ENCODE measurements at places on chromosomes 1 and 21.

GRCh38 chr1:94039514-94039870 is 81.5 kb downstream of the ABCA4 start:
- no peak for DNase-seq

- no peak for DNase-seq
Measured at GRCh38 chr1:78627321-78627720, 7.1 kb downstream of the IFI44L start.

GRCh38 chr21:38631206-38631605 is 132.9 kb upstream of the ERG start:
- no peak for DNase-seq

DNA sequence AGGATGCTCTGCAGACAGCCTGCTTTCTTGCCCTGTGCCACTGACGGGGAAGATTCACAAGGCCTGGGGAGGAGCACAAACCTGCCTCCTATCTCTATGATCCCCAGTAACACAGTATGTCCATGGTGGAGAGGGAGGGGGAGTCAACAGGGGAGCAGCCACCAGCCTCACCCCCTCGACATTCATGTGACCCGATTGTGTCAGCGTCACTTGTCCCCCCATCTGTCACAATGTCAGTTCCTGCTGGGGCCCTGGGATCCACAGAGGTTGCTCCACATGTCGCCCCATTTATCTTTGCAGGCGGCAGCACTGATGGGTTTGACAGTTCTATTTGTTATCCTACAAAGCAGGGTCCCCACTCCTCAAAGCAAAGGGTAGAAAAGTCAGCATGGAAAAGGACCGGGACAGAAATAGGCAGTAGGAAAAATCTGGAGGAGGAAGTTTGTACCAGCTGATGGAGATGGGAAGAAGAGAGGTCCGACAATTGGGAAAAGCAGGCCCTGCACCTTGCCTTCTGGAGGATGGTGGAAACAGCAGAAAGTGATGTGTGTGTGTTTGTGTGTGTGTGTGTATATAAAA is 130.9 kb downstream of the SEC16B start:
- DNase-seq, result no peak

DNA sequence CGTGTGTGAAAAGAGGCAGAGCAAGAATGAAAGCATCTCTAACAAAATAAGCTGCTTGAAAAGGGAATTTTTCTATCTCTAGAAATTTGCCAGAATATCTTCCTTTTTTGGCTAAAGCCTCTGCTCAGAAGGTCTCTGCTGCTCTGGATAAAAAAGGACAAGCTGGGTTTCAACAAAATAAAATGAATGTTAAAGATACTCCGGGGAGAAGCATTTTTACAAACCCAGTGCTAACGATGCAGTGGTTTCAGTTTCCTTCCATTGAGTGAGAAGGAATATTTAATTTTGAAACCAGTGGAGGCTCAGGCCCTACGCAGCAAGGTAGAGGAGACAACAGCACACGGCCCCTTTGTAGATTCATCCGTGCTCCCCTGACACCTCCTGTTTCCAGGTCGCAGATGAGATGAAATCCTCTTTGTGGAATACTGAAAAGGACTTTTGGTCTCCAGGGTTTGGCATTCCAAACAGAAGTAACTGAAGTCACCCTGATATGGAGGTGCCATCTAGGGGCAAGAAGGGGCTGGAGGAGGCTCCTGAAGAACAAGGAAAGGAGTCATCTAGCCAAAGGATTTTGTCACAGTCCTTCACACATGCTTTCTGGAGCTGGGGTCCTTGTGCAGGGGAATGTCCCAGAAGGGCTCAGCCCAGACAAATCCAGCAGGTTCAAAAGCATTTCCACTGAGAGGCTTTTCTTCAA is 65.7 kb upstream of the SYT6 start:
- DNase-seq, result no peak

DNA sequence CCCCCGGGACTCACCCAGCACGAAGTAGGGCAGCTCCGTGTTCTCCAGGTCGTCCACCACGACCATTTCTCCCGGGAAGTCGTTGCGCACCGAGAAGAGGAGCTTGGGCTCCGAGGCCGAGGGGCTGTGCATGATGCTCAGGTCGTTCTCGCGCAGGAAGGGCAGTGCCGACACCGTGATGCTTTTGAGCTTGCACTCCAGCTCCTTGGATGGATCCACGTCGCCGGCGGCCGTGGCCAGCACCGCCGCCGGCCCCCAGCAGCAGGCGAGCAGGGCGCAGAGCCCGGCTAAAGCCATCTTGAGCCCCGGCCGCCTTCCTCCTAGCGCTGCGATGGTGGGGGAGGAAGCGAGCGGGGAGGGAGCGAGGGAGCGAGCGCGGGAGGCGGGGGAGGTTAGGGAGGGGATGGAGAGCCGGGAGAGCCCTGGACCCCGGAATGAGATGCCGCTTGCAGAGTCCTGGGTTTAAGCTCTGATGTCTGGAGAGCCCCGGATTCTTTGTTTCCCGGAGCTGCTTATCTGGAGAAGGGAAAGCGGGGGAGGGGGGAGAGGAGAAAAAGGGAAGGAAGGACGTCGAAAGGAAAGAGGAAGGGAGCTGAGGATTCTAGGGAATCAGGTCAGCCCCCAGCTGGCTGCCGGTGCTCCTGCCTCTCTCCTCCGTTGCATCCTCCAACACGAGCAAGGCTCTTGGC is at the start of gene ASTN1:
ASTN1 (minus strand) TSS at position 333 of the 689 bp plus-strand sequence; CDS start at position 297, 36 bp downstream.
- DNase-seq, result no peak

DNA sequence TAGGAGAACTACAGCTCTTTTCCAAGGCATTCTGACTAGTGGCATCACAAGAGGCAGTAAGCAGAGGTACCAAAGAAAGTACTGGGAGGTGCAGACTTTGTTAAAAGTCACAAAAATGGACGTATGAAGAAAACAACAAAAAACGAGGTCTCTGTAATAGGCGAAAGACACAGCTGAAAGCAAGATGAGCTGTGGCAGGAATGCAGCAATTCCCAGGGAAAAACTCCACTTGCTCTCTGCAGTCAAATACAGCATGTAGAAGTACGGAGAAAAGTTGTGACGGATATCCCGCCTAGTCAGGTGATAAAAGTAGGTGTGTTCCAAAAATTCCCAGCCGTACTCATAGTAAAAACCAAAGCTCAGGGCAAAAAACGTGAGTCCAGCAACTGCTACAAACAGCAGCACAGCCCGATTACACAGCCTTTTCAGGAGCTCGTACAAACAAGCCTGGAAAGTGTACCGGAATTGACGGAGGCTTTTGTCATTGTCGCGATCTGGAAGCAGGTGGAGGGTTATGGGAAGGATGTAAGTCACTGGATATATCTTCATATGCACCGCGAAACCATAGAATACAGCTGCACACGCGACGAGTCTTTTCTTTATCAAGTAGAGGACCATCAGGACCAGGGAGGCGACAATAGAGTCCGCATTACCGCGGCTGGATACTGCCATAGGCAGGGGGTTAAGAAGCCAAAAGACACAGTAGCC is 979 bp downstream of the PIGM start:
- no peak for DNase-seq

- DNase-seq, result no peak
Measured at GRCh38 chr1:32413507-32414185, 19.4 kb upstream of the BSDC1 start.

GRCh38 chr1:149993764-149994163 is 16.8 kb downstream of the OTUD7B start:
- no peak for DNase-seq

DNA sequence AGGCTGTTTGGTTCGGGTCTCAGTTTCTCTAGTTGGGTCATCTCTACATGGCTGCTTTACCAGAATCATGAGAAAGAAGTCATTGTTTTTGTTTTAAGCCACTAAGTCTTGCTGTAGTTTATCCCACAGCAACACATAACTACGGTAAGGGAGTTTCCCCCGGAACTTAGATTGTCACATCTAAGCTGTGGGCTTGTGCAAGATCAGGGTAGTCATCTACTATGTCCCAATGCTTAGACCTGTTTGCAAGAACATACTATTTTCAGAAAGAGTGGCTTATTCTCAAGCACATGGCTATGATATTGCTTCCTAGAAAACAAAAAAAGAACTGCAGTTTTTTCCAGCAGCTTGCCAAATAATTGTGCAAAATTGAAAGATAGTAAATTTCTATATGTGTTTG is 18.0 kb upstream of the OLIG2 start:
- DNase-seq, result no peak

DNA sequence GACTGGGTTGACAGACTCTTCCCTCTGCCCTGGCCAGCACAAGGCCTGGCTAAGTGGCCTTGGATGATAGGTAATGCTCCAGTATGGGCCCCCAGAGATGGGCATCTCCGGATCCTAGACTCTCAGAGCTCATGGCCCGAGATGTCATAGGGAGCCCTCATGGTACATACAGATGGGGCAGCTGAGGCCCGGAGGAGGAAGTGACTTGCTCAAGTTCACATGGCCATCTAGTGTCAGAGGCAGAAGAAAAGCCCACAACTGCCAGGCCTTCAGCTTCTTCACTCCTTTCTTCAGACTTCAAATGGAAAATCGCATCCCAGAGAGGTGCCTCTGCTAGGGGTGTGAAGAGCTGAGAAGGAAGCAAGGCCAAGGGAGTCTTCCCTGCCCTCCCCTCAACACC is 46.8 kb upstream of the SYNC start:
- no peak for DNase-seq

GRCh38 chr1:221337106-221337505 is 404.8 kb downstream of the DUSP10 start:
- no peak for DNase-seq

DNA sequence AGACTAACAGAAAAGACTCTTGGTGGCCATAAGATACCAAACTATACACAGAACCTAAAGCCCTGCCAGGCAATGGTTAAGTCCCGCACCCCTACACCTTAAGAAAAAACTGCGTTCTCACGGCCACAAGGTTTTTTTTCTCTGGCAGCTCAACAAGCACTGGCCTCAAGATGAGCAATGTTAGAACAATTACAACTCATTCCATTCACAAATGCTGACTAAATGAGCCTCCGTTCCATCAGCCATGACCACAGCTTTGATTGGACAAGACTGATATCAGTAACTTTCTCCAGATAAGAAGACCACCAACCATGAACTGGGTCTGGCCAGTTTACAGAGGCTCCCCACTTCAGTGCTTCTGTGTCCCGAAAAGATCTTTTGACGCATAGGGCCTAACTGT is 31.9 kb downstream of the SEC16B start:
- no peak for DNase-seq

DNA sequence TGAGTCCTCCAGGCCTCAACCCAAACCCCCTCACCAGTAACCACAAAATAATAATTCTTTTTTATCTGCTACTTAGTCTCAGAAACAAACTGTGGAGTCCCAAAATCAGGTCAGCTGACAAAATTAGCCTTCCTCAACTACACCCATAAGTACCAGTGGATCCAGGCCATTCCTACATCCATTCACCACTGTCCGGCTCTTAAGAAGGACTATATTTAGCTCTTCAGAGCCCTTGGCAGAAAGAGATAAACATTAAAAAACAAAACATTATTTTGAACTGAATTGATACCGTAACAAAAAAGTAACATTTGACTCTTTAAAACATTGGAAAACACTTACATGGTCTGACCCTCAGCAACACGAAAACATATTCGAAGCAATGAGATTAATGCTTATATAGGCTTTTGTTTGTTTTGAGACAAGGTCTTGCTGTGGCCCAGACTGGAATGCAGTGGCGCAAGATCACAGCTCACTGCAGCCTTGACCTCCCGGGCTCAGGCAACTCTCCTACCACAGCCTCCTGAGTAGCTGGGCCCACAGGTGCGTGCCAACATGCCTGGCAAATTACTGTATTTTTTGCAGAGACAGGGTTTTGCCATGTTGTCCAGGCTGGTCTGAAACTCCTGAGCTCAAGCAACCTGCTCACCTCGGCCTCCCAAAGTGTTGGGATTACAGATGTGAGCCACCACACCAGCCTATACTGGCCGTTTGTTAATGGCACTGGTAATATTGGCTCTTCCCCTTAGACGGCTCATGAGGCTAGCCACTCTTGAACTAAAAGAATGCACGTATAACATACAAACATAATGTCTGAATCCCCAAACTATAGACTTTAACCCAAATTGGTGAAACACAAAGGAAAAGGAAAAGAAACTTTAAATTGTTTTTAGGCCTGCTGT is 330.7 kb downstream of the SMYD3 start:
- no peak for DNase-seq

DNA sequence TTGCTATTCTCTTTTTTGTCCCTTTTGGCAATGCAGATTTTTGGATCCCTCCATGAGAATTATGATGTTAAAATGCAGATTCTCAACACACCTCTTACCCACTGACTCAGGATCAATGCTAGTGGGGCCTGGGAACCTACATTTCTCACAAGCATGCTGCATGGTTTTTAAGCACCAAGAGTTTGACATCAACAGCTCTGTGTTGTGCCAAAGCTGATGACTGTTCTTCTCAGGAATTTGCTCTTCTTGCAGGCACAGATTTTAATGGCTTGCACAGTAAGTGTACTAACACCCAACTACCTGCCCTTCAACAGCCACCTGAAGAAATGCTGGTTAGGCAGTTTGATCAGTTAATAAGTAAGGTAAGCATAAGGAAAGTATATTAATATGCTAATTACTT is 468.7 kb downstream of the PTBP2 start:
- DNase-seq, result no peak

DNA sequence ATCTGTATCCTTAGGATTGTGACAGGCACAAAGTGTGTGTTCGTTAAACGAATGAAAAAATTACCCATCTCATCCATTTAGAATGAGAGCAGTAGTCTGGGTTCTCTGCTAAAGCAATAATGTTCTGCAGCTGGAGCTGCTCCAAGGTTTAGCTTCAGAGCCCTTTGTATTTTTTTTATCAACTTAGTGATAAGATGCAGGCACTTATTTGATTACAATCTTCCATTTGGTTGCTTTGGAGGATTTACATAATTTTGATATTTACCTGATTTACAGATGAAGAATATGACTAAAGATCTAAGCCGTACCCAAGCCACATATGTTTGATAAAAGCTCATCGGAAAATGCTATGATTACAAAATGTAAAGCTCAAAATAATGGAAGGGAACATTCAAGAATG is 201.2 kb downstream of the KCTD3 start:
- DNase-seq, result no peak

GRCh38 chr1:212553676-212554075 is 54.9 kb upstream of the ATF3 start:
- DNase-seq, result no peak

DNA sequence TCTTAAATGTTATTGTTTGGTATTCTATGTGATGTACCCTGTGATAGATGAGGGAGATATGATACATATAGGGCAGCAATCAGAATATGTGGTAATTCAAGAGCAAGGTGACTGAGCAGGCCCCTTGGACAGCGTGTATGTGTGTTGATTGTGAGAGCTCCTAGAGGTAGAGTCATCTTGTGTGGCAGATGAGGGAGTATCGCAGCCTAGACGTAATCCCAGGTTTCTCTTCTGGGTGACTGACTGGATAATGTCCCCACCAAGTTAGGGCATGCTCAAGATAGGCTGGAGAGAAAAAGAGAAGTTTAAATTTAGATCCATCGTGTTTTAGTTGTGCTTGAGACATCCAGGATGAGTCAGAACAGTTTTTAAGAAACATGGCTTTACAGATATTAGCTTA is 185.3 kb downstream of the ZP4 start:
- no peak for DNase-seq

DNA sequence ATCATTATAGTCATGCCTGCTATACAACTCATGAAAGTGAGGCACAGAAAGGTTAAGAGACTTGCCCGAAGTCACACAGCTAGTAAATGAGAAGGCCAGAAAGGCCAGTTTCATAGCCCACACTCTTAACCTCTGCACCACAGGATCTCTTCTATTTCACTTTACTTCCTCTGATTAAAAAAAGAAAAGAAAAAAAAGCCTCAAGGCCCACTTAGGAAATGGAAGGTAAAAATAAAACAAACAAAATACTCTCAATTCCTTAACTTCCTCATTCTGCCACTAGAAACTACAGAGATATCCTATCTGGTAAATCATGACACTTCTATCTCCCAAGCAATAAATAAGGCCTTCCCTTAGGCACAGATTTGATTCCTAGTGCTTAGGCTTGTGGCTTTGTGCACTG is 7.6 kb upstream of the ENAH start:
- no peak for DNase-seq
